ENCODE measurements at places on chromosomes 6 and 20.

- no peak for DNase-seq
Observed at GRCh38 chr6:1572892-1573291, 36.8 kb upstream of the FOXC1 start.

DNA sequence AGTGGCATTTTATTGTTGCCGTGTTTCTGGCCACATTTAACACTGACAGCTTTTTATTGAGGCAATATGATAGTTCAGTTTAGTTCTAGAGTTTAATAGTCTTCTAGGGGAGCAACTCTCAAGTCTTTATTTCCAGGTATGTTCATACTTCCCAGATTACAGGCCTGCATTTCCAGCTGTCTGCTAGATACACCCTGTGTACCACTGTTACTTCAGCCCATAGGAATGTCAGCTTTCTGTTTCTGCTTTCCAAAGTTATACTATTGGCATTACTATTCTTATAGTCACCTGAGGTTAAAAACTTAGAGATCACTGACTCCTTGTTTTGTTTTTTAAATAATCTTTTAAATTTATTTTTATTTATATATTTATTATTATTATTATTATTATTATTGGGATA, 7.6 kb downstream of the ZNF451 start:
- DNase-seq = no peak

GRCh38 chr6:52887910-52888524, 21.5 kb downstream of the GSTA3 start:
- no peak for DNase-seq

DNA sequence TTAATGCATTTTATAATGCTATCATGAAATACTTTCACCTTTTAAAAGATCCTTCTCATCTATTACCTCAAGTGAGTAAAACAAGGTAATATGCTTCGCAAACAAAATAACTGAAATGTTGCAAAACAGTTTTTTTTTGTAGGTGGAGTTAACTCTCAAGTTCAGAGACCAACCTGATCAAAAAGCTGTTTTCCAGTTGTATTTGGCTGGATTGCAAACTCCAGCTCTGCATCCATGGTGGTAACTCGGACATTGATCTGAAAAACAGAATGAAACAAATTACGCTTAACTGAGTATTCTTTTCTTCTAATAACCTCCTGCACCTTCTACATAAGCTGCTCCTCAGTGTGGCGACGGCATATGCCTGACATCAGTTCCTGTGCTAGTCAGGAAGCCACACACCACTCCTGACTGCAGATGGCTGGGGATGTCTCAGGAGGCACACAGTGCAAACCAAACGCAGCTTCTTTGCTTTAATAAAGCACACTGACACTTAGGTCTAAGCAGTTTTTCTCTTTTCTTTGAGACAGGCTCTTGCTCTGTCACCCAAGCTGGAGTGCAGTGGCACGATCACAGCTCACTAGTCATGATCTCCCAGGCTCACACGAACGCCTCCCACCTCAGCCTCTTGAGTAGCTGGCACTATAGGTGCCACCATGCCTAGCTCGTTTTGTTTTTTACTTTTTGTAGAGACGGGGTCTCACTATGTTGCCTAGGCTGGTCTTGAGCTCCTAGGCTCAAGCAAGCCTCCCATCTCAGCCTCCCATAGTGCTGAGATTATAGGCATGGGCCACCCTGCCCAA, 29.9 kb downstream of the EZR start:
- DNase-seq = no peak

DNA sequence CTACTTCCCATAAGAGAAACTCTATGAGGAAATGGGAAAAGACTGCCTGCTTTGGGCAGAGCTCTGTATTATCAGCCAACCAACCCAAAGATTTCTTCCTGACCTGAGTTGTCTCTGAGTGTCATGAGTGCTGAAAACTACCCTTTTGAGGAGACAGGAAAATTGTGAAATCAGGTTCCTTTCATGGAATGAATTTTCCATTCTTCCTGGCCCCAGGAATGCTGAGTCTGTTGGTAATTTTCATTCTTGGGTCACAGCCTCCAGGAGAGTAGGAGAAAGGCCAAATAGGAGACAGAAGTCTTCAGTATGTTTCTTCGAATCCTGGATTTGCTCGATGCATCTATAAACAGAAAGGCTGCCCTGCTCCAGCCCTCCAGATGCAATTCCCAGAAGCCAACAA, 53.6 kb downstream of the SCML4 start:
- DNase-seq = no peak

GRCh38 chr20:9185511-9185910, 116.6 kb downstream of the PLCB4 start:
- DNase-seq = peak; percentile 92

- DNase-seq = no peak
Observed at GRCh38 chr20:5757949-5758348, 7.7 kb downstream of the SHLD1 start.

- DNase-seq = no peak
Observed at GRCh38 chr20:63033794-63034709, 27.3 kb upstream of the BHLHE23 start.

- DNase-seq = no peak
Observed at GRCh38 chr6:22530506-22530905, 38.9 kb upstream of the HDGFL1 start.

DNA sequence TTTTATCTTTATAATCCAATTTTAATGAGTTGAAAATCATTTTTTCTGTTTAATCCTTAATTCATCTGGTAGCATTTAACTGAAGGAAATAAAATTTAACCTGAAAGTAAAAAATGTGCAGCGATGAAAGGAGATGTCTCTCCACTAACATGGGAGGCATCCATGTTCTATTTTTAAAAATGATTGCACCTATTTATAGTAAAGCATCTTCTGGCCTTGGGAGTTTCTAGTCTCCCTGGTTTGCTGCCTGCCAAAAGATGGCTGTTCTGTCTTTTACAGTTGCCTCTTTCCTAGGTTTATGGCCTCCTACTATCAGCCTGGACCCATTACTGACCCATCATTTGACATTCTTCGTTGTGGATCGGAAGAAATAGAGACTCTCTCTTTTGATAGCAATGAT, 143.0 kb downstream of the B3GAT2 start:
- DNase-seq = no peak

- no peak for DNase-seq
Observed at GRCh38 chr20:5991623-5992441, 41.4 kb downstream of the MCM8 start.

DNA sequence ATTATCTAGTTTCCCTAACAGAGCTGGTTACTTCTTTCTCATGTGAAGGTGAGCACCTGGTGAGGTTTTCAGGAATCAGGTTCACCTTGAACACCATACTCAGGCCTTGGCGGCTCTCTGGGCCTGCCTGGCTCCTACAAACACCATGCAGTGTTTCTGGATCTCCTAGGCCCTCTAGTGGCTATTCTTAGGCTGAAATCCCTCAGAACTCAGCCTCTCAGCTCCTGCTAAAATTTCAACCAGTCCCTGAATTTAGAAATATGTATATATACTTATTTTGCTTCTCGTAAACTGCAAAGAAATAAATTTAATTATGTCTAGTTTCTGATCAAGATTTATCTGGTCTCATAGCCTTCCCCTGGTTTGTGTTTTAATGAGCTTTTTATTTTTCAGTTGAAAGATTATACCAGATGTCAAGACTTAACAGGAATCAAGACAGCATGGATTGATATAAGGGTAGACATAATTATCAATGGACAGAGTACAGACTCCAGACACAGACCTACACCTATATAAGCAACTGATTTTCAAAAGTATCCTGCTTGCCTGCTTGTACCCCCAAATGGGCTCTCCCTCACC, 55.9 kb downstream of the ANKEF1 start:
- DNase-seq = peak; percentile 77

DNA sequence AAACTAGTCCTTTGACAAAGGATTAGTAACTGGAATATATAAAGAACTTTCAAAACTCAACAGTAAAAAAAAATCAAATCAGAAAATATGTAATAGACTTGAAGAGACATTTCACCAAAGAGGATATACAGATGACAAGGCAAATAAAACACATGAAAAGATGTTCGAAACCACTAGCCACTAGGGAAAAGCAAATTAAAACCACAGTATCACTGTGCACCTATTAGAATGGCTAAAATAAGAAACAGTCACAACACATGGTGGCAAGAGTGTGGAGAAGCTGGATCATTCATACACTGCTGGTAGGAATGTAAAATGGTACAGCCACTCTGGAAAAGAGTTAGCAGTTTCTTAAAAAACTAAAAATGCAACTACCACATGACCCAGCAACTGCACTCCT, 14.9 kb downstream of the ZBTB2 start:
- DNase-seq = no peak

DNA sequence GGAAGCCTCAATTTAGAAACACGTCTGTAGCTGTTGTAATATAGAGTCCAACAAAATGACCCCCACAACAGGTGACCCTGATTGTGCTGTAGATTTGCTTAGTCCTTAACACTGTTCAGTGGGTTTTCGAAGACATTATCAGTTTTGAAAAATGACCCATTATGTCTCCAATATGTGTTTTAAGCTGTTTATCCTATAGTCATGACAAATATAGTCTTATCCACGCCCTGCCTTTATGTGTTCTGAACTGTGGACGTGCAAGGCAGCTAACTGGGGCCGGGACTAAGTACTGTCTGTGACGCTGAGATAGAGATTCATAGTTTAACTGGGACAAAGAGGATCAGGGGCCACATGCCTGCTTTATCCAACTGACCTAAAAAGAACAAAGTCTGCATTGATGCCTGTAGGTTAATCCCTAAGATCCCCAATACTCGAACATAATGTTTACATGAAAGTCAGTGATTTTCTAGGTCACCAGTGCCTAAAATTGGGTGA, 192.4 kb downstream of the CD83 start:
- DNase-seq = peak; percentile 95

DNA sequence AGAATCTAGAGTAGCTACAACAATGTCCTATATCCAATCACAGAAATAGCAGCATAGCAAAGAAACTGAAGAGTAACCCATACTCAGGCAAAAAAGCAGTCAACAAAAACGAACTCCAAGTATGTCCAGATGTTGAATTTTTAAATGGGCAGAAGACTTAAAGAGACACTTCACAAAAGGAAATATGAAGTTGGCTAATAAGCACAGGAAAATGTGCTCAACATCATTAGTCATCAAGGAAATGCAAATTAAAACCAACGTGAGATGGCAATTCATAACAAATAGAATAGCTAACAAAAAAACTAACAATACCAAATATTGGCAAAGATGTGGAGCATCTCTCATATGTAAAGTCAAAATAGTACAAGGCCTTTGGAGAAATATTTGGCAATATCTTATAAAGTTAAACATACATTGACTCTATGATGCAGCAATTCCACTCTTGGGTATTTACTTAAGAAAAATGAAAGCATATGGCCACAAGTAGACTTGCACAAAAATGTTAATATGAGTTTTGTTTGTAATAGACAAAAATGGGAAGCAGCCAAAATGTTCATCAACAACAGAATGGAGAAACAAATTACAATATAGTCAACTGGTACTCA, 37.7 kb downstream of the FRK start:
- DNase-seq = no peak

DNA sequence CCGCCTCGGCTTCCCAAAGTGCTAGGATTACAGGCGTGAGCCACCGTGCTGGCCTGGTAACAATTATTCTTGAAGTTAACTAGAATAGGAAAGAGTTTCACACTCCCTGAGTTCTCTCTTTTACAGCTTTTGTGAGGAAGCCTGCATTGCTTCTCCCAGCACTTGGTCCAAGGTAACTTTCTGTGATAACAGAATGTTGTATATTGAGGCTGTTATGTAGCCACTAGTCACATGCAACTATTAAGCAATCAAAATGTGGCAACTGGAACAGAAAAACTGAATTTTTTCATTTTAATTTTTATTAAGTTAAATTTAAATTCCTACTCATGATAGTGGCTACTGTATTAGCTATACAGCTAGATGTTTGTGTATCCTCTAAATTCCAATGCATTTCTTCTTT, 2.5 kb downstream of the TRIM38 start:
- no peak for DNase-seq

GRCh38 chr6:159082039-159082815, 37.4 kb upstream of the TAGAP start:
- DNase-seq = no peak

- no peak for DNase-seq
Observed at GRCh38 chr6:155235087-155235486, 28.7 kb upstream of the CLDN20 start.

DNA sequence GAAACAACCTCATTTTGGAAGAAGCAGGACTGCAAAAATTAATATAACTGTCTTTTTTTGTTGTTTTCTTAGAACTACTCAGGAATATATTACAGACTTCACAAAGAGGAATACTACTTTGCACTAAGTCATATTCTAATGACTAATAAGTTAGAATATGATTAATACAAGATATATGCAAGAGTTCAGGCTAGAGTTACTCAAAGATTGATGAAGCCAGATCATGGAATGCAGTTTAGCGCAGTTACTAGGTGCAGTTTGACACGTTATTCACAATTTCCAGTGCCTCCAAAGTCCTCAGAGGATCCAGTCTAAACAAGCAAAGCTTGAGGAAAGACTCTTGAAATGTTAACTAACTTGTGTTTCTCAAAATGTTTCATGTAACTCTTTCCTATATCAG, 1.2 kb upstream of the MYCT1 start:
- no peak for DNase-seq

DNA sequence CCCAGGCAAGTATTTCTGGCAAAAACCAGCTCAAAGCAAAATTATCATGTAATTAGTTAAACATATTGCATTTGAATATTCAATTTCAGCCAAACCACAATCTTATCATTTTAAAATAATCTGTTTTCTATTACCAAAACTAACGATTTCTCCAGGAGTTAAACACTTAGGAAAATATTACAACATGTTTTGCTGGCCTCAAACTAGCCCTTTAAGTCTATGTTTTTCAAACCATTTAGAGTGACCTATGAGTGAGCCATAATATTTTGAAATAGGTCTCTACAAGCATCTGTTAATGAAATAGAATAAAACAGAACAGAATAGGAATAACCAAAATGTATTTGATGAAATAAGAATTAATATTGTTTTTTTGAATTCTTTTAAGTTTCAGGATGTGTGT, 370.9 kb downstream of the COL12A1 start:
- no peak for DNase-seq

- DNase-seq = no peak
Observed at GRCh38 chr6:108598305-108598863, 37.7 kb downstream of the FOXO3 start.

DNA sequence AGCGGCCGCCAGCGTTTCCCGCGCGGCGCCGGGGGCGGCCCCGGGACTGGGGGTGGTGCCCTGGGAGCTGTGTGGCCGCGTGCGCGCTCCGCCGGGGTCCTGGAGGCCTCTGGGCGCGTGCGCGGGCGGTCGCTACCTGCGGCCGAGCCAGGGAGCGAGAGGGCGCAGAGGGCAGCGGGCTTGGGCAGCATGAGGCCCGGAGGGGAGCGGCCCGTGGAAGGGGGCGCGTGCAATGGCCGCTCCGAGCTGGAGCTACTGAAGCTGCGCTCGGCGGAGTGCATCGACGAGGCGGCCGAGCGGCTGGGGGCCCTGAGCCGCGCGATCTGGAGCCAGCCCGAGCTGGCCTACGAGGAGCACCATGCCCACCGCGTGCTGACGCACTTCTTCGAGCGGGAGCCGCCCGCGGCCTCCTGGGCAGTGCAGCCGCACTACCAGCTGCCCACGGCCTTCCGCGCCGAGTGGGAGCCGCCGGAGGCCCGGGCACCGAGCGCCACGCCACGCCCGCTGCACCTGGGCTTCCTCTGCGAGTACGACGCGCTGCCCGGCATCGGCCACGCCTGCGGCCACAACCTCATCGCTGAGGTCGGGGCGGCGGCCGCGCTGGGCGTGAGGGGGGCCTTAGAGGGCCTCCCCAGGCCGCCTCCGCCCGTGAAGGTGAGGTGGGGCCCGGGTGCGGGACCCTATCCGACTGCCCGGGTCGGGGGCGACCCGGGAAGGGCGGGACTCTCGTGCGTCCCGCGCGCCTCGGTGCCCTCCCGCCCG, at the start of gene PM20D2:
Gene PM20D2, plus strand, starts transcription at position 100 of the 762 bp plus-strand sequence. Its CDS starts 90 bp downstream, at position 190.
- DNase-seq = peak; percentile 78

- no peak for DNase-seq
Observed at GRCh38 chr20:62923669-62924441, 2.5 kb downstream of the DIDO1 start.
